ENCODE measurements at places on chromosomes 7 and 10.

DNA sequence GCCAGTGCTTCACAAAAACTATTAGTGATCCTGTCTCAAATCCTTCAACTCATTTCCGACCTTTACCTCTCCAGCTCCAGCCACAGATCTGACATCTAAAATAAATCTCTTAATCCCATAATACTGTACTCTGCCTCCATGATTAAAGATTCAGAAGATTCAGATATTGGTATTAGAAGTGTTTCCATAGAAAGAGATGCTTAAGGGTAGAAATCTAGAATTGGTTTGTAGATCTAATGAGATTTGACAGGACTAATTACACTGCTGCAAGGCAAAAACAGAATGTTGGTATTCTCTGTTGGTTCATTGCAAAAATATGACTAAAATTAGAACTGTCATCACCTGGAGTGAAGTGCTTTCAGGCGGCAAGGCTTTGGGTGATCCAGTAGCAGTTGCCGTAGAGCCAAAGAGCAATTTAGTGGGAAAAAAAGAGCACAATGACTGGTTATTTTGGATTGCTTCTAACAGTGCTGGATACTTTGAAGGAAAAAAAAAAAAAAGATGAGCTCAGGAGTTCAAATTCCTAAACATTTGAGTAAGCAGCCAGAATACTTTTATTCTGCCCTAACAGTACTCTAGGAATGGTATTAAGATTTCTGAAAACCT, 940.1 kb upstream of the SORCS1 start:
- no peak for DNase-seq

DNA sequence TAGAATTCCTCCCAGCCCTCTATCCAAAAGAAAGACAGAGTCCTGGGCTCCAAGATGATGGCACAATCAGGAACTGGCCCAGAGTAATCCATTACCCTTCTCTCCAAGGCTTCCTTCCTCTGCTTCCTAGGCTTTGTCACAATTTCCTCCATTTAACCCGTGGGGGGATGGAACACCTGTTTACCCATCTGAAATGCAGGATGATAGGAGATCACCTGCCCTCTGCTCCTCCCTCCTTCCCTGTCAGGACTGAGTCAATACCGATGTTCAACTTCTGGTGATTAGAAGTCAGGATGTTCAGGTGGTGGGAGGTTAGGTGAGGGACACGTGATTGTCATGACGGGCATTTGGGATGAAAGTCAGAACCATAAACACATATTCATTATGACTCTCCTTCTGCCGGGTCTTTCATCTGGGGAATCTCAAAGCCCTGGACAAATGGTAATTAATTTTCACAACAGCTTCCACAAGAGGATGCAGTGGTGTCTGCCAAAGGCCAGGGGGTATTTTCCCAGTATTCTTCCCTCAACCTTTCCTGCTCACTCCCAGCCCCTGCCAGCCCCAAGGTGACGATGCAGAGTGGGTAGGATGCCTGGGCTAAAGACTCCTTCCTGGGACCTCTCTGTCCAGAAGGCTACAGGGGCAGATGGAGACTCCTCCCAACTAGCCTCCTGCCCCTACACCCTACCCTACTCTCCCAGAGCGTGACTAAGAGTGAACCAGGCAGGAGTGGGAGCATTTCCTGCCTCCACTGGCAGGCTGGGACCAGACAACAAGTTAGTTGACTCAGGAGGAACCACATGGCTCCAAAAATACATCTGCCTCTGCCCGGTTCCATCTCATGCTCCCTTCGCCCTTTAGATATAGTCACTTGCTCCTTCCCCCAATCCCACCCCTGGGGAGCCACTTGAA, 27.9 kb downstream of the DUSP5 start:
- peak; percentile 73 for DNase-seq

GRCh38 chr7:39589323-39590111, 23.3 kb downstream of the YAE1 start:
- DNase-seq: peak; percentile 96

GRCh38 chr7:36788825-36789470, 64.7 kb upstream of the AOAH start:
- DNase-seq: no peak

- no peak for DNase-seq
Measured at GRCh38 chr7:97770850-97771249, 39.0 kb downstream of the TAC1 start.

- no peak for DNase-seq
Measured at GRCh38 chr7:44519546-44519945, 21.6 kb downstream of the NPC1L1 start.

GRCh38 chr7:44631458-44632115, 25.2 kb downstream of the OGDH start:
- no peak for DNase-seq

DNA sequence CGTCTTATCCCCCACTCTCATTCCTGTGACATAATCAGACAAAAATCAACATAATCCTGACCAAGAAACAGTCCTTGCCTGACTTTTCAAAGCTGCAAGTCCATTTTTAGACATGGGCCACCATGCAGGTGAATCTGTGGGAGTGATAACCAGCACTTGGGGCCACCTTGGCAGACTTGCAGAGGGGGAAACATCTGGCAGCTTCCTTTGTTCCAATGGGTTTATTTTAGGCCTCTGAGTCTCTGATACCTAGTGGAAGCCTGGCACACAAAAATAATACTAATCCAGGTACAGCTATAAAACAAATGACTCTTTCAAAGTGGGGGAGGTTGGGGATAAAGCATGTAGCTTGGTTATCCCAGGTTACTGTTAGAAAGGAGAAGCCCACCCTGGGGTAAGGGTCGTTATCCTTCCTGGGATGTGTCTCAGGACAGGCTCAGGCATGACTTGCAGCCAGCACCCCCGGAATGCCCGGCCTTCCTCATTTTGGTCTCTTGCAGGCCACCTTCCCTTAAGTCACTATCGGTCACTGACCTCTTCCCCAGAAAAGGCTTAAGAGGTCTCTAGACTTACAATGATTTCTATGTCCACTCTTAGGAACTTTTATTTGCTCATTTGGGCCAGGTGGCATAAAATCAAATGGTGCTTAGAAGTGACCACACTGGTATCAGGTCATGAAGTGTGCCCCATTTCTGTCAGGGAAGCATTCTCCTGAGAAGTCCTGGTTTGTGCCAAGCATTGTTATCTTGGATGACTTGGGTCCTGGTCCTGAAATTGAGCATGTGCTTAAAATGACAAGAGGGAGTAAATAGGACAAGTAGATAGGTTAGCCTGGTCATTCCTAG, 37.6 kb downstream of the EEPD1 start:
- no peak for DNase-seq

- no peak for DNase-seq
Measured at GRCh38 chr10:336247-336646, 201.0 kb downstream of the ZMYND11 start.

GRCh38 chr7:149716007-149716931, 57.1 kb downstream of the ZNF467 start:
- no peak for DNase-seq

GRCh38 chr7:17142831-17143541, 155.5 kb upstream of the AHR start:
- peak; percentile 30 for DNase-seq

- peak; percentile 99 for DNase-seq
Measured at GRCh38 chr7:132065193-132065988, 509.0 kb upstream of the PODXL start.

DNA sequence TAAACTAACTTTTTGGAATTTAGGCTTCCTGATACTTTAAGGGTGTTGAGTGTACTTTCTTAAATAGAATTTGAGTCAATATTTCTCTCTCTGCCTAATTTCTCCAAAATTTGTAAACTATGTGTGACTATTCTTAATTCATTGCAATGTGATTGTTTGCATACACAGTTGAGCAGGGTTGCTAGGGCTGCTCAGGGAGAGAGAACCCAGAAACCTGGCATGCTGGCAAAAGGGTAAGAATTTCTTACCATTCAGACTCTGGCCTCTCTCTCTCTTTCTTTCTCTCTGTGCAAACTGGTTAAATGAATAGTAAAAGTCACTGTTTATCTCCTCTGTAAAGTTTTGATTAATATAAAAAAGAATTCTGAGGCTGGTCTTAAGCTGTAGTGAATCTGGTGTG, 51.0 kb upstream of the NAMPT start:
- no peak for DNase-seq

DNA sequence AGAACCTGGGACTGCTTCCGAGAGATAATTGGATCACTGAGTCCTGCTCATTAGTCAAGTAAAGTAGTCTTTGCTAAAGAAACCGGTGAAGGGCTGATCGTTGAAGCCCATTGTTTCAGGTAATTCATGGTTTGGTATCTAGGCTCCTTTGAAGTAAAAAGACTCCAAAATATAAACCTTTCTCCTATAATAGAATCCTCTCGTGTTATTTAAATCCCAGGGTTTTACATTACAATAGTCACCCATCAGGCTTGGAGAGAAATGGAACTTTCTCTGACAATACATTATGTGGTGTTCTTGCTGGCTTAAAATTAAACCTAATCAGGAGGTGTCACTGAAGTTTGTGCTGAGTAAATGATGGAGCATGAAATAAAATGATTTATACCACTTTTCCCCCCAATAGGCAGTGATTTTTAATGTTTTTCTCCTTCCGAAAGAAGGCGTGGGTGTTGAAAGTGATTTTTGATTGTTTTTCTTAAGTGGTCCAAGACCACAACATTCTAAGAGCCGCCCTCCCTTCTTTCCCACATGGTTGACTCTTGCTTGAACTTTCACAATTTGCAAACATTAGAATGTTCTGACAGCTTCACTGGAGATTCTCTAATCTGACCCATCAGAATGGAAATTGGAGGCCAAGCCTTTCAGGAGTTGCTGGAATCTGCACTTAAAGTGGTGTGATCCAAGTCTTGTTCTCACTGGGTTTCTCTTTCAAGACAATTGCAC, 44.2 kb downstream of the LRMDA start:
- peak; percentile 20 for DNase-seq

DNA sequence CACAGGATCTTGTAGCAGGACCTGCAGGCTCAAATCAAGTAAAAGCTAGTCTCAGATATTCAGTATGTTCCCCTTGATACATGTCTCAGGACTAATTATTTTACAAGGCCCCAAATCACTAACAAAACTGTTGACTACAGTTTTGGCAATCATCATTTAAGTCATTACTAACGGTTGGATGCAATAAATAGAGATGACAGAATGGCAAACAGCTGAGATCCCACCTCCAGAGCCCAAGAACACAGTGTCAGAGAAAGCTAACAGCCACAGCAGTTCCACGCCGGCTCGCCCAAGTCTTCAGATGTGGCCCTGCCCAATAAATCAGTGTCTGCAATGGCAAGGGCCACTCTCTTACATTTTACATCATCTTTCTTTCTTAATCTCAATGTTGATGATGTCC, 87.6 kb downstream of the CTBP2 start:
- DNase-seq: no peak

- DNase-seq: no peak
Measured at GRCh38 chr7:22429386-22429785, 70.6 kb downstream of the STEAP1B start.

- DNase-seq: no peak
Measured at GRCh38 chr7:112036071-112036470, 170.1 kb downstream of the DOCK4 start.

DNA sequence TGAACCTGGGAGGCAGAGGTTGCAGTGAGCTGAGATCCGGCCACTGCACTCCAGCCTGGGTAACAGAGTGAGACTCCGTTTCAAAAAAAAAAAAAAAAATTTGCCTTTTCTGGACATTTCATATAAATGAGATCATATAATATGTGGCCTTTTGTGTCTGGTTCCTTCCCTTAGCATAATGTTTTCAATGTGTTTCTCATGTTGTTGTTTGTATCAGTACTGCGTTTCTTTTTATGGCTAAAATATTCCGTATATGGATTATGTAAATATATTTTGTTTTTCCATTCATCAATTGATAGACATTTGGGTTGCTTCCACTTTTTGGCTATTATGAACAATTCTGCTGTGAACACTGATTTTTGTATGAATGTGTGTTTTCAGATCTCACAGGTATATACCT, 257.6 kb downstream of the CCDC3 start:
- no peak for DNase-seq

DNA sequence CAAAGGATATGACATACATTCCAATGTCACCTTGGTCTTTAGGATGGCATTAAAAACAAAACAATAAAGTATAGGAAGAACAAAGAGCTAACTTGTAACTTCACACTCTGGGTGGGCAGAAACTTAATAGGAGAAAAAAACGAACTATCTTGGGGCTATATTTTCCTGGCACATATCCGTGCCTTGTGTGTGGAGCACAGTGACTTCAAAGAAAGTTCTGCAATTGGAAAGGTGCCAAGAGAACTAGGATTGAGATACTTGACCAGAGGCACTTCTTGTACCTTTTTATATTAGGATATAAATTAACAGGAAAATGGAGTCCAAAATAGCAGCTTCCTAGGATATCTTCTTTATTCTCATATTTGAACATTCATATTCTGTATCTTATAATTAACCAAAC, 148.4 kb downstream of the SEMA3D start:
- no peak for DNase-seq

- no peak for DNase-seq
Measured at GRCh38 chr10:12463459-12463838, 114.1 kb downstream of the CAMK1D start.

DNA sequence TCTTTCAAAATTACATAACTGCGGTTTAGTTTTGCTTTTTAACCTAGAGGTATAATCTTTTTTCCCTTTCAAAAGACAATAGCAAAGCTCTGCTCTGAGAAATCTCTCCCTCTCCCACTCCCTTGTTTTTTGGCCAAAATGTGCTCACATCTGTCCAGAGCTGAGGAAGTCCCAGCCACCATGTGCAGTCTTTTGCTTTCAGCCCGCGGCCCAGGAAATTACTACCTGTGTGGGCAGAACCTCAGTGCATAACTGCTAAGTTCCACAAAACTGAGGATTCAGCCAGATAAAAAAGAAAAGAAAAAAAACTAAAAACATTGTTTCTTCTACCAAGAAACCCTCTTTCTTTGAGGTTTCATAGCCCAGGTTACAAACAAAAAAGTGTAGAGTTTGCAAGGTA, 115.0 kb upstream of the HGF start:
- DNase-seq: no peak

GRCh38 chr7:147412782-147413556, 1177.6 kb upstream of the C7orf33 start:
- DNase-seq: peak; percentile 97

GRCh38 chr10:89344156-89344555, 16.4 kb downstream of the IFIT3 start:
- DNase-seq: no peak

DNA sequence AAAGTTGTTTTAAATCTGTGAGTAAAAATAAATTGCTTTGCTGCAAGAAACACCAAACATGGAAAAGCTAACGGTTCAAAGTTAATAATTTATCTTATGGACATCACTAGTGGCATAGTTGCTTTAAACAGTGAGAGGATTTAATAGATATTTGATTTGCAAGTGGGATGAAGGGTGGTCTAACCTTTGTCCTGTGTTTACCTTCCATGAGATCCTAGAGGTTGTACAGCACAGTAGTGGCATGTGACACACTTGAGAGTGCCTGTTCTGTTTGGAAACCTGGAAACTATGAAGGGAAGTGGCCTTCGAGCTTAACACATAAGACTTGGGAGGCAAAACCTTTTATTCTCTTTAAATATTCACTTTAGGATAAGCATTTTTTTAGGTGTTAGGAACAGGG, 16.0 kb downstream of the EGFR start:
- DNase-seq: no peak

GRCh38 chr10:86065711-86066251, 300.8 kb downstream of the GRID1 start:
- no peak for DNase-seq

Data from fibroblast of skin of back (primary cell).